ENCODE measurements at places on chromosomes 12 and 14.

DNA sequence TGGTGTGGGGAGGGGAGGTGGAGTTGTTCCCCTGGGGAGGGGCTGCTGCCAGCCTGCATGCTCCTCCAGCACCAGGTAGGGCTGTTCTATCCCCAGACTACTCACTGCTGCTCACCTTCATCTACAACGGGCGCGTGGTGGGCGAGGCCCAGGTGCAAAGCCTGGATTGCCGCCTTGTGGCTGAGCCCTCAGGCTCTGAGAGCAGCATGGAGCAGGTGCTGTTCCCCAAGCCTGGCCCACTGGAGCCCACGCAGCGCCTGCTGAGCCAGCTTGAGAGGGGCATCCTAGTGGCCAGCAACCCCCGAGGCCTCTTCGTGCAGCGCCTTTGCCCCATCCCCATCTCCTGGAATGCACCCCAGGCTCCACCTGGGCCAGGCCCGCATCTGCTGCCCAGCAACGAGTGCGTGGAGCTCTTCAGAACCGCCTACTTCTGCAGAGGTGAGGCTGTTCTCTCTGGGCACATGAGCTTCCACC lies 3.5 kb downstream of the IRF9 start:
- no peak for DNase-seq

GRCh38 chr14:70317969-70318634 lies 41.4 kb downstream of the COX16 start:
- no peak for DNase-seq

GRCh38 chr12:1882850-1883470 lies 35.5 kb downstream of the CACNA2D4 start:
- no peak for DNase-seq

- DNase-seq: no peak
Measured at GRCh38 chr12:95216711-95217376, 423 bp downstream of the FGD6 start.

GRCh38 chr12:79059557-79059956 lies 195.0 kb downstream of the SYT1 start:
- no peak for DNase-seq

- DNase-seq: no peak
Measured at GRCh38 chr14:78967111-78967809, 797.1 kb downstream of the NRXN3 start.

GRCh38 chr14:85566603-85567002 lies 36.7 kb downstream of the FLRT2 start:
- no peak for DNase-seq

DNA sequence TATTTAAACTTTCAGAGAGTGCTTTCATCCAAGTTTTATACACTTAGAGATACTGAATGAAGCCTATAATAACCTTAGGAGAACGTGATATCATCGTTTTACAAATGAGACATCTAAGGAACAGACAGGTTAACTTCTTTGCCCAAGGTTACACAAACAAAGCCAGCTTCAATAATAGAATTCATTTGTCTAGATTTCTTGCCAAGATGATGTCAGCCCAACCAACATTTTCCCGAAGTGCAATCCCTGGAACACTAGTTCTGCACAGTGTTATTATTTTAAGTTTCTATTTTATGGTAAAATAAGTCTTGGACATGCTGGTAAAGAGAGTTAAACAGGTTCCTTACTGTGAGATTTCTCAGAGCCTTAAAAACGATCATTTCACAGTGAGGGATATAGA lies 174.6 kb downstream of the SLC25A21 start:
- no peak for DNase-seq

GRCh38 chr12:116672842-116673516 lies 64.9 kb downstream of the SPRING1 start:
- peak; percentile 8 for DNase-seq

GRCh38 chr12:130127532-130127911 lies 34.7 kb upstream of the FZD10 start:
- DNase-seq: no peak

- no peak for DNase-seq
Measured at GRCh38 chr12:92648242-92649031, 54.4 kb upstream of the PLEKHG7 start.

GRCh38 chr14:59277659-59278058 lies 89.2 kb downstream of the DAAM1 start:
- DNase-seq: no peak

DNA sequence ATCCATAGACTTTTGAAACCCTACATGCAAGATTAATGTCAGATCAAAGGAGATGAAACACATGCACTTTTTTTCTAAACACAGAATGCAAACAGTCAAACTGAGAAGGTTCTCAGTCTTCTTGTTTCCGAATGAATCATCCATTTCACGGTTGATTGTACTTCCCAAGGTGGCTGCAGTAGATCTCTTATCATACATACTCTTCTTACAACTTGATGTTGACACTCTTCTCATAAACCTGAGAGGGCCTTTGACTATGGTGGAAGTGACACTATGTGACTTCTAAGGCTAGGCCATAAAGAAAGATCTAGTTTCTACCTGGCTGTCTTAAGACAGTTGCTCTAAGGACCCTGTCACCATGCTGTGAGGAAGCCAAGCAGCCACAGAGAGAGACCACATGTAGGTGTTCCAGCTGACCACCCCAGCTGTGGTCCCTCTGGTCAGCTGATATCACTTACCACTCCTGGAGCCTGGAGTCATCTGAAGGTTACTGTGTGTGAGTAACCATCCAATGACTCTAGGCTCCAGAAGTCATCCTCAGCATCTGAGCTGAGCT lies 67.2 kb upstream of the HMGA2 start:
- no peak for DNase-seq

DNA sequence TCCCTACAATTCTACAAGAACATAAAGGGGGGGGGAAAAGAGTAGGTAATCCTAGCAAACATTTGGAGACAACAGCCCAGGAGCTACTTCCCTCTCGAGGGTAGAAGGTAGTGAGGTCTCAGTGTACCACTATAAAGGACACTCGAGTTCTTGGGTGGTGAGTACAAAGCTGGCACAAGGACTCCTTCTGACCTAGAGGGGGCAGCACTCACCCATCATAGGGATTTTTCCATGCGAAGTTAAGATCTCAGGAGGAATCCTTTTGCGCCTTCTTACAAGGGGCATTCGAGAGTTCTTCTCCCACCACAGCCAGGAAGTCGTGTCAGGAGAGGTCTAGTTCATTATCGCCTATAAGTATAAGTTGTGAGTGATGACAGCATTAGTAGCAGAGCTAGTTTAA lies 200.2 kb upstream of the RBM19 start:
- no peak for DNase-seq

DNA sequence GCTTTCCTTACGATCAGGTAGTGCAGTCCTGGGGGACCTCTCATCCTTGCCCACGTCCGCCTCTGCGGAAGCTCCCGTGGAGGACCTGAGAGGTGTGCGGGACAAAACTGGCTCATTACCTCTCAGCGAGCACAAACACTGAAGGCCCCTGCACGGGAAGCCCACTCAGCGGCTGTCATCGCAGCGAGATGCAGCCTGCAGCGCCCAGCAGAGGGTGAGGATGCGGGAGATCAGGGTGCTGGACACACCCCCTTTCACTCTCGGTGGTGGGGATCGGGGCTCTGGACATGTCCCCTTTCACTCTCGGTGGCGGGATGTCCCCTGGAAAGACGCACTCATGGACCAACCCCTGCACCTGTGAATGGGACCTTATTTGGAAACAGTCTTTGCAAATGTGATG lies 111.6 kb downstream of the PIWIL1 start:
- DNase-seq: no peak

- no peak for DNase-seq
Measured at GRCh38 chr14:52241087-52241793, 26.3 kb upstream of the PTGDR start.

GRCh38 chr14:89418976-89419375 lies 1.9 kb upstream of the FOXN3 start:
- peak; percentile 5 for DNase-seq

GRCh38 chr12:3145546-3146310 lies 68.5 kb downstream of the TSPAN9 start:
- no peak for DNase-seq
